Stromal cell of bone marrow (primary cell): ENCODE measurements at places on chromosomes 3 and 15.

- DNase-seq: no peak
Observed at GRCh38 chr3:77605308-77605707, 565.4 kb downstream of the ROBO2 start.

GRCh38 chr3:5010706-5011554, 31.7 kb downstream of the BHLHE40 start:
- DNase-seq: no peak

DNA sequence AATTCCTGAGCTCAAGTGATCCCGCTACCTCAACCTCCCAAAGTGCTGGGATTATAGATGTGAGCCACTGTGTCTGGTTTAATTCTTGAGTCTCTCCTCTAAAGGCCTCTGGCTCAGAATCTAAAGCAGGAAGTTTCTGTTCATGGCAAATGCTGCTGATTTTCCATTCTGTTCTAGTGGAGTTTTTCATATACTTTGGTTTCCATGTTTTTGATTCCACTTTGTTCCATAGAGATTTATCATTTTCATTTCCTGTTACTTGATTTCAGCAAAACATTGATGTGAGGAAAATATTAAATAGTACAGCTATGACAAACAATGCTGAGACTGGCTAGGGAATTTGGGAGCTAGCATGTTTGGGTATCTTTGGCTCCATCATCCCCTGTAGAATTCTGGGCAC, 205.6 kb downstream of the TCF12 start:
- DNase-seq: no peak

DNA sequence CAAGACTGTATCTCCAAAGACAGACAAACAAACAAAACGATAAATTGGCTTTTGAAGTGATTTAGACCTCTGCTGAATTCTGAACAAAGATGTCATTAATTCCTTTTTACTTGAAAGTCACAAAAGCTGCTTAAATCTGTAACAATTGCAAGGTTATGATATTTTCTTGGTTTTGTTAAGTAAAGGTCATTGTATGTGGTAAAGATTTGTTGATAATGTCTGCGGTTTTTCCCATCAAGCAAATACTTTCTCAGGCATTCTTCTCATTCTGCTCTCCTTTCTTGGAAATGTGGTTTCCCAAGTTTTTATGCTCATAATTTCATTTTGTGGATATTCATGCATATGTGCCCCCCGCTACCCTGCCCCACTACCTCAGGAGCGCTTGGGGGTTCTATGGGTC, 116.5 kb downstream of the SLMAP start:
- DNase-seq: no peak

- DNase-seq: no peak
Observed at GRCh38 chr3:59567661-59568060, 517.8 kb upstream of the CFAP20DC start.

DNA sequence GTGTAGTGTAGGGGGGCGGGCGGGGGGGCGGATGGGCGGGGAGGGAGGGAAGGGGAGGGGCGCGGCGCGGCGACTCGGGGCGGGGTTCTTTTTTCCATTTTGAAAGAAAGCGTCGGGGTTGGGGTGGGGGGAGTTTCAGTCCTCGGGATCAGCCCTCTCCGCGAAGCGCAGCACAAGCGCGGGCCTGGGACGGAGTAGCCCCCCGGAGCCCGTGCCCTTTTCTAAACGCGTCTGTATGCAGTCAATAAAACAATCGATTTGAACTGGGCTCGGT, 6.1 kb downstream of the ISLR2 start:
- DNase-seq: no peak

GRCh38 chr3:178827285-178827856, 244.2 kb downstream of the ZMAT3 start:
- no peak for DNase-seq

DNA sequence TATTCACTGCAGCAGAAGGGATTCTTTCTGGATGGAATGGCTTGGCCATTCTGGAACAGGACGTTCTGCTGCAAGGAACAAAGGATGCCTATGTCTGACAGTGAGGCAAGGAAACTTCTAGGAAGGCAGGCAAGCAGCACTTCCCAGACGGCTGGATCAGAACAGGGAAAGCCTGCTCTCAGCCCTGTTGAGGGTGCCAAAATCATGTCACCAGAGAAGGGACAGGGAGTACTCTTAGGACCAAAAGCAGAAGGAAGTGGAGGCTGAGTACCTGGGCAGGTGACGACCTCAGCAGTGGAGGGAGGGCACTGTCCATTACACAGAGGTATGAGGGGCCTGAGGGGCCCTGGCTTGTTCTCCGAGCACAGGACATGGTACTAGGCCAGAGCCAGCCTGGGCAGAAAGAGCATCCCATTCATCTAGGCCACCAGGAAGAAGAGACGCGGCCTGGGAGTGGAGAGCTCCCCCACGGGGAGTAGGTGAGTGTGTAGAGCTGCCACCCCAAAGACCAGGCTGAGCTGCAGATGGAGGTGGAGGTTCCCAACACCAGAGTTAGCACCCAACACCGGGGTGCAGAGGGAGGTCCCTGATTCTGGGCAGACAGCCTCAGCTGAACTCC, 9.6 kb downstream of the KLF15 start:
- no peak for DNase-seq

- no peak for DNase-seq
Observed at GRCh38 chr3:86984271-86984670, 6.7 kb downstream of the VGLL3 start.
